Foreskin fibroblast (primary cell): ENCODE measurements at places on chromosomes 12 and 14.

DNA sequence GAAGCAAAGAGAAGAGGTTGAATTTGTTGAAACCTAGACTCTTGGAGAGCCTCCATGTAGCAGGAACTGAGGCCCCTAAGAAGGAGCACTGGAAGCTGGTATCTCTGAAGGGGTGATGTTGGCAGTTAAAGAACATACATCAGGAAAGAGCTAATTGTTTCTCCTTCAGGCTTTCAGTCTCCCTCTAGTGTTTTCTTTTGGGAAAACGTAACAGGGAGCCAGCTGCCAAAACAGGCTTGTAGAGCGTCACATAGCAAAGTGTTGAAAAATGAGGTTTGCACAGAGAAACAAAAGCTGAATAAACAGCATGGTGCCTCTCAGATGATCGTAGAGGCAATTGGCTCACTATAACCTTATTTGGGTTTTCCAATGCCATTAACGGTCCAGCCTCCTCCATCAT is 46.9 kb upstream of the CAND1 start:
- DNase-seq, result no peak

DNA sequence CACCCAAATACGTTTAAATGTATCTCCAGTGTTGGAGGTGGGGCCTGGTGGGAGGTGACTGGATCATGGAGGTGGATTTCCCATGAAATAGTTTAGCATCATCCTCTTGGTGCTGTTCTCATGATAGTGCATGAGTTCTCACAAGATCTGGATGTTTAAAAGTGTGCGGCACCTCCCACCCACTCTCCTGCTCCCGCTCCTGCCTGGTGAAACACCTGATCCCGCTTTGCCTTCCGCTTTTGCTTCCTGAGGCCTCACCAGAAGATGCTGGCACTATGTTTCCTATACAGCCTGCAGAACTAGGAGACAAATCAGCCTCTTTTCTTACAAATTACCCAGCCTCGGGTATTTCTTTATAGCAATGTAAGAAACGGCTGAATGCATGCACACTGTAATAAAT is 20.1 kb downstream of the EIF5 start:
- no peak for DNase-seq

DNA sequence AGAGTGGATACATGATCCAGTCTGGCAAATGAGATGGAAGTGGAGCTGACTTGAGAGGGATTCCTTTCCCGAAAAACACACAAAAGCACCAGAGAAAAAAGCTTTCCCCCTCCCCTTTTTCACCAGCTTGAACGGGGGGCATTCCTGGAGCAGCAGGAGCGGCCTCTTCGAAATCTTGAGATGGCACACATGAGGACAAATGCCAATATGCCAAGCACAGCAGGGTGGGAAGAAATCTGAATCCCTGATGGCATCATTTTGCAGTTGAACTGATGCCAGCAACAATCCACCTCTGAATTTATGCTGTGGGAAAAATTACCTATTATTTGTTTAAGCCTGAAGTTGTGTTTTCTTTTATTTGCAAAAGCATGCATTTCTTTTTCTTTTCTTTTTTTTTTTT is 29.7 kb upstream of the BICD1 start:
- no peak for DNase-seq

DNA sequence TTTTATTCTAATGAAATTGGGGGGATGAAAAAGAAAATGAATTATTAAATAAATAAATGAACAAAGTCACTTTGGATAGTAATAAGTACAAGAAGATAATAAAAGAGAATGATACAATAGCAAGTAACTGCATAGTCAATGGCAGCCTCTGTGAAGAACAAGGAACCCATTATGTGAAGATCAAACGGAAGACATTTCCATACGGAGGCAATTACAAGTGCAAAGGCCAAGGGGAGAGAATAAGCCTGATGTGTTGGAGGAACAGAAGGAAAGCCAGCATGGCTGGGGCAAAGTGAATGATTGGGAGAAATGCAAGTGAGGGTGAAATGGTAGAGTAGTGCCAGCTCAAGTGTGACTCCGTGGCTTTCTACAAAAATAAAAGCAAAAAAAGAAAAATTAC is 43.9 kb upstream of the CHPT1 start:
- DNase-seq, result no peak

DNA sequence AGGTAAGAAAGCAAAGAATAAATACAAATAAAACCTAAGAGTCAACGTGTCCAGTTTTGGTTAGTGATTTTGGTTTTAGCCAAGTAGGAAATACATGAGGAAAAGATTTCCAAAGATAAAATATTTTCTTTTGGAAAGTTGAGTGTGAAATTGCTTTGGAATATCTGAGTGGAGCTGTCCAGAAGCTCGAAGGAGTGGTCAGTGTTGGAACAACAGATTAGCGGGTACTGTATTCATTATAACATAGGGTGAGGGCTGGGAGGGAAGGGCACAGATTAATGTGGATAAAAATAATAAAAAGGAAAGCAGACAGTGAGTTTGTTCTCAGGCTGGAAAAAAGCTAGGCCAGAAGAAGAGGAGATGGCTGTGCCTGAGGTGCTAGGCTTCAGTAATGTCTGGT is 101.5 kb upstream of the SLCO1C1 start:
- DNase-seq, result no peak

DNA sequence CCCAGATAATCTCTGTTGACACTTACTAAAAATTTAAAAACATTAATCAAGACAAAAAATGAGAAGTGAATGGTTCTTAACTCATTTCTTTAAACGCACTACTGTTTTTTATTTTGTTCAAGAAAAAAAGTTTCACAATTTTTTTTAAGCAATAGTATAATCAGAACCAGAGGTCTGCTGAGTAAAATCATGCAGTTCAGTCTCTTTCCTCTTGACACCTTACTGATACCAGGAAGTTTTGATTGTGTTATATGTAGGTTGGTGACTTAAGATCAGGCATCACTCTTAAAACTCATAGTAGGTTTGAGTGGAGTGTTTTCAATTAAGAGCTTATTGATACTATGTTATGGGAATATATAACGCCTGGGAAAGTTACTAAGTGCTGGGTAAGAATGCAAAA is 121.4 kb downstream of the TRMT5 start:
- no peak for DNase-seq

DNA sequence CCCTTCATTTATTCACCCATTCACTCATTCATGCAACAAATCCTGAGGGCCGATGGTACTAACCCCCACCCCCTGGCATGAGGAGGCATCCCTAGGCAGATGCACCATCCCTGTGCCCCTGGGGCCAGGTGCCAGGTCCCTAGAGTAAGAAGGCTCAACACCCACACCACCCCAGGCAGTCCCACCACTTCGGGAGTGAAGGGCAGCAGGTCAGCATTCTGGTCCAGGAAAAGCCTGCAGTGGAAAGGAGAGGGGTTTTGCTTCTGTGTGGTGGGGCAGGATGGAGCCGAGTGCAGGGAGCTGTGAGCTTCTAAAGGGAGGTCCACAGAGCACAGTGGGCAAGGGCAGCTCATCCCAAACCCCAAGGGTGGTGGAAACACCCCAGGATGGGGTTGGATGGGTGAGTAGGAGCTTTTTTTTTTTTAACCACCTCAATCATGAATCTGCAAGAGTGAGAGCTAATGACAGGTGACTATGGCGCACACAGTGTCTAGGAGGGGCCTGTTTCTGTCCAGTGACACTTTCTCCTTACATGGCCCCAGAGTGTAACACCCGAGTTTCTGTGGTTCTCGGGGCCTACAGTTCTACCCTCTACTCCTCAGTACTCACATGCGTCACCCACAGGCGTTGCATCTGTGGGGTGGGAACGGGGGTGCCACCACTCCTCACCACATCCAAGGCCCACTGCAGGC is 414.3 kb downstream of the TMEM121 start:
- DNase-seq, result no peak
